ENCODE measurements at places on chromosomes 1 and 21.
A peak's percentile ranks its signal among the peaks of the same experiment; 100 is the strongest.

- no peak for DNase-seq
Measured at GRCh38 chr1:38745476-38746401, 113.8 kb downstream of the RRAGC start.

DNA sequence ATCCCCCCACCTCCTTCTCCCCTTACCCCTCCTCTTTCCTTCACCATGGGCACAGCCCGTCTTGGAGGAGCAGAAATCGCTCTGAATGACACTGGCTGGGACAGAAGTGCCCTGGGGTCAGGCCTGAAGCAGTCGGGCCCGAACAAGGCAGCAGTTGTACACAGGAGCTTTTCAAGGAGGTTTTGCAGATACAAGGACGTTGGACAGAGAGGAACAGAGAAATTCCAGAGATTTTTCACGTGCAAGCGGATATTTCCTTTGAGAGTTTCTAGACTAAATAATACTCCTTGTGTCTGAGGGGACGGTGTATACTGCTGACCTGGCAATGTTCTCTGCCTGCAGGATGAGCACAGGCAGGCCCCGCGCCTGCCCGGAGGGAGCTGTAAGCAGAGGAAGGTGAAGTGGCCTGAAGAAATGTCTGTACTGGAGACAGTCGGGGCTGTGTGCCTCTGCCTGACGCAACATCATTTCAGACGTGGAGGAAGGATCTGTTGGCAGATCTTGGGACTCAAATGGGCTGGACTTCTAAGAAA is 95.3 kb upstream of the SLC25A33 start:
- DNase-seq = no peak

DNA sequence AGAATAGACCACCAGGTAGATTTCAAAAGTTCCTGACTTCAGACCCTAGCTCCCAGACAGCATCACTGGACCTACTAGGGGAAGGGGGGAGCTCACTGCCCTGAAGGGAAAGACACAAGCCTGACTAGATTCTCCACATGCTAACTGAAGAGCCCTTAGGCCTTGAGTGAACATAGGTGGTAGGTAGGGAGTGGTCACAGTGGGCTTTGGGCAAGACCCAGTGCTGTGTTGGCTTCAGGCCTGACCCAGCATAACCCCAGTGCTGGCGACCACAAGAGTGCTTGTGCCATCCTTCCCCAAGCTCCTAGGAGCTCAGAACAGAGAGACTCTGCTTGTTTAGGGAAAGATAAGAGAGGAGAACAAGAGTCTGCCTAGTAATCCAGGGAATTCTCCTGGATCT is 51.1 kb upstream of the ACADM start:
- DNase-seq = no peak

GRCh38 chr1:214670098-214670497 is 67.1 kb downstream of the CENPF start:
- no peak for DNase-seq

DNA sequence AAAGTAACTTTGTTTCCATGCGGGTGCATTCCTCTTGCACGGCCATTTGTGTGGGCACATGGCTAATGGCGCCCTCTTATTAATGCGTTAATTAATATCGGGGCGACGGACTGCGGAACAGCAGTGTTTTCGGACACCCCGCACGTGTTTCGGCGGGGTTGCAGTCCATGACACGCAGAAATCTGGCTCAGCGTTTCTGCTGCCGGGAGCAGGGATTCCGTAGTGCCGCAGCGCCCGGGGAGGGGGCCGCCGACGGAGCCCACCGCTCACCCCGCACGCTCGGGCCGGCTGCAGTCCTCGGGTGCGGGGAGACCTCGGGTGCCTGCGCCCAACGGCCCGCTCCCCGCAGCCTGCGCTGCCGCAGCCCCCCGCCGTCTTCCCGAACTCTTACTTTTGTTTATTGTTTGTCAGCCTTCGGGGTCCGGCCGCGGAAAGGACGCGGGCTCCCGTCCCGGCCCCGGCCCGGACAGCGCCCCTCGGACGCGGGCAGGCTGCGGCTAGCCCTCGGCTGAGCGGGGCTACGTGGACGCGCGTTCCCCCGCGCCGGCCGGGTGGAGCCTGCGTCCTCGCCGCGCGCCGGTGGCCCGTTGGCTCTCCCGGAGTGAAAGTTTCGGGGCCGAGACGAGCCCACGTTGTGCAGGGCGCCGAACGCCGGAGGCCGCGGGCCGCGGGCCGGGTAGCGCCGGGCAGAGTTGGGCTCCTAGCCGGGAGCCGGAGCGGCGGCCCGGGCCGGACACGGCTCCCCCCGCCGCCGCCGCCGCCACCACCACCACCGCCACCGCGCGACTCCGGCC is 849 bp downstream of the NFIA start:
- DNase-seq = peak; percentile 12

DNA sequence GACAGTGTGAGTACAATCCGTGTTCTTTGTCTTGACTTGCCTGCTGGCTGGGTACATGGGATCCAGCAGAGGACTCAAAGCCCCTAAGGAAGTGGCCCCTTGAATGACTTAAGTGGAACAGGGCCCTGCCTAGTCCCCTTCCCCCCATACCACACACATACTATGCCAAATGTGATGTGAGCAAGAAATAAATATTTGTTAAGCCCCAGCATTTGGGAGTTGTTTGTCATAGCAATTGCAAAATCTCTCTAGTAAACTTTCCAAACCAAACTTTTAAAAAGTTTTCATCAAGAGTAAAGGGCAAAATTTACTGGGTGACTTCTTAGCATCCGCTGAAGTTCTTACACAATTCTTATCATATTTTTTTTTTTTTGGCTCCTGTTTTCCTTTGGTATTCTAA is 32.5 kb upstream of the CACHD1 start:
- DNase-seq = no peak

DNA sequence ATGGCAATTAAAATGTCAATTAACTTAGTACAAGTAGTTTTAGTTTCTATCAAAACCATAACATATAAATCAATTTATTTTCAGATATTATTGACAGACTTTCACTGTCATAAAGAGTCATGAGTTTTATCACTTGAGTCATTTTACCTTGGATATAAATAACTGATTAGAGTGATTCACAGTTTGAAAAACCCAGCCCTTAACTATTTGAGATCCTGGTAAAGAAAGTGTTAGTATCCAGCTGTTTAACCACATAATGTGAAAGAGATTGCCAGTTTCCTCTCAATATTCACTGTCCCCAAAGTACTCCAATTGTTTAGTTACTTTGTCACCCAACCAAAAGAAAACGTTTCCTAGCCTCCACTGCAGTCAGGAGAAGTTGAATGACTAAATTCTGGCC is 91.3 kb downstream of the UCHL5 start:
- no peak for DNase-seq

- DNase-seq = peak; percentile 78
Measured at GRCh38 chr1:32249831-32250525, 1.1 kb upstream of the LCK start.

DNA sequence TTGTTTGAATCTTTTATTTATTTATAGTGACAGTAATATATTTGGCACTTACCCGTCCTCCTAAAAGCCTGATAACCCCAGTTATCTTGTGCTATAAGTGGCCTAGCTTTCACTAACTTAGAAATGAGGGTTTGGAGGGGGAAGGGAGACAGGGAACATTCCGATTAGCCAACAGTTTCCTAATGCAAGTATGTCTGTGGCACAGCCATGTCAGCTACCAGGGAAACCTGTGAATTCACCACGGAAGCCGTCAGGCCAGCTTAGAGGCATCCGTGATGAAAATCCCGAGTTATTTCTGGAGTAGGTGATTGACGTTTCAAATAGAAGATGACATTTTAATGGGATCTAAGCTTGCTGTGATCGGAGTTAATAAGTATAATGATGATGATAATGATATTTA is 39.4 kb upstream of the BCL10 start:
- DNase-seq = no peak

DNA sequence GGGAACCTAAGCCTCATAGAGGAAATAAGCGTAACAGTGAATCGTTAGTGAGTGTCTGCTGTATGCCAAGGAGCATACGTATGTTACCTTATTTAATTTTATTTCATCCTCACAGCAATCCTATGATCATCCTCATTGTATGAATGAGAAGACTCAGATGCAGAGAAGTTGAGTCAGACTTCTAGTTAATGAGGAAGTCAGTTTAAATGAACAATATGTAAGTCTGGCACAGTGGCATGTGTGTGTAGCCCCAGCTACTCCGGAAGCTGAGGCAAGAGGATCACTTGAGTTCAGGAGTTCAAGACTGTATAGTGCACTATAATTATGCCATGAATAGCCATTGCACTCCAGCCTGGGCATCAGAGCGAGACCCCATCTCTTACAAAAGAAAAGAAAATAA is 148.0 kb downstream of the ZZZ3 start:
- no peak for DNase-seq

DNA sequence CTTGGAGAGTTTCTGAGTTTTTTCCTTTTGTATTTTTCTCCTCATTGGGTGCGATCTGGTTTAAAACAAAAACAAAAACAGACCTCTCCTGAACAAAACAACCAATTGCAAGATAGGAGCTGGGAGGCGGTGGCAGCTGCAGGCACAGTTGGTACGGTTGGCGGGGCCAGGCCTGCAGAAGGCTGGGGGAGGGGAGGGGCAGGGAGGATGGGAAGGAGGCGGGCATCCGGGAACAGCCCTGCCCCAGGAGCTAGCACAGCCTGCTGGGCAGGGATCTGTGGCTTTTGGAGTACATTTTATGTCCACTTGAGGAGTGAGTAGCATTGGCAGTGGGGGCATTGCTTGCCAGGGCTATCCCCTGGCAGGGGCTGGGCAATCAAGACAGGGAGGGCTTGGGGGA is 5.2 kb downstream of the CAPN9 start:
- DNase-seq = no peak

- no peak for DNase-seq
Measured at GRCh38 chr1:230138561-230139239, 71.7 kb downstream of the GALNT2 start.

DNA sequence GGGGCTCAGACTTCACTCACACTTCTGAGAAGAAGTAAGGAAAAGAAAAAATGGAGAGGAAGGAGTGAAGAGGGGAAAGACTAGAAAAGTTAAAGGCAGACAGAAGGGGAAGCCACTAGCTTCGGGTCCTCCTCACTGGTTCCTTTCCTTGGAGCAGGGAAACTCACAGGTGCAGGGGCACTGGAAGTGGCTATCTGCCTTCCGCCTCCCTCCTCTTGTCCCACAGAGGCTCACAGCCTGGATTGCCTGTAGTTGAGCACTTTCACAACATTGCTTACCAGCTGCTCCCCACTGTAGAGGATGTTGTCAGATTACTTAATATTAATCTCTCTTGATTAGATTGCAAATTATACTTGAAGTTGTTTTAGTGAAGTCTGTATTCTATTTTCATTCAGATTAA is 21.6 kb upstream of the ABCA4 start:
- DNase-seq = no peak

Measured in activated CD4-positive, alpha-beta T cell treated with anti-CD3 and anti-CD28 coated beads, Interleukin-2, amount 50 U/mL, for 1 hour (primary cell).